NCI-H1417 treated with DMSO at 0.1 percent for 48 hours (cell line): ENCODE measurements at places on chromosomes 2 and 18.

GRCh38 chr2:159073256-159073655 is 104.8 kb downstream of the TANC1 start:
- no peak for DNase-seq

- DNase-seq, result no peak
Observed at GRCh38 chr2:204550751-204551511, 5.7 kb downstream of the PARD3B start.

DNA sequence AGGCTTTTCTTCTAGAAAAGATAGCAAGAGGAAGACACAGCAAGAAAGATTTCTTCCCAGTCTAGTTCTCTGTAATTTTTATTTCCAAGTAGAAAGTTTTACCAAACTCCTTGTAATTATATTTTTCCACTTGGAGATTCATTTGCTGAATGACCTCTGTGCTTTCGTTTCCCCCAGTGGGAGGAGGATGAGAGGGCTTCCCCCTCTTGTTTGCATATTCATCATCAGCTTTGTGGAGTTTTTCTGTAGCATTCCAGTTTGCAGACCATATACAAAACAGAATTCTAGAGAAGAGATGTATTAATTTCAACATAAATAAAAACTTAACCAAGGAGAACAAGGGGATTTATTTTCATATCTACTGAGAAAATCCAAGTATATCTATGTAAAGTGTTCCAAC is 51.3 kb downstream of the RMDN2 start:
- no peak for DNase-seq

DNA sequence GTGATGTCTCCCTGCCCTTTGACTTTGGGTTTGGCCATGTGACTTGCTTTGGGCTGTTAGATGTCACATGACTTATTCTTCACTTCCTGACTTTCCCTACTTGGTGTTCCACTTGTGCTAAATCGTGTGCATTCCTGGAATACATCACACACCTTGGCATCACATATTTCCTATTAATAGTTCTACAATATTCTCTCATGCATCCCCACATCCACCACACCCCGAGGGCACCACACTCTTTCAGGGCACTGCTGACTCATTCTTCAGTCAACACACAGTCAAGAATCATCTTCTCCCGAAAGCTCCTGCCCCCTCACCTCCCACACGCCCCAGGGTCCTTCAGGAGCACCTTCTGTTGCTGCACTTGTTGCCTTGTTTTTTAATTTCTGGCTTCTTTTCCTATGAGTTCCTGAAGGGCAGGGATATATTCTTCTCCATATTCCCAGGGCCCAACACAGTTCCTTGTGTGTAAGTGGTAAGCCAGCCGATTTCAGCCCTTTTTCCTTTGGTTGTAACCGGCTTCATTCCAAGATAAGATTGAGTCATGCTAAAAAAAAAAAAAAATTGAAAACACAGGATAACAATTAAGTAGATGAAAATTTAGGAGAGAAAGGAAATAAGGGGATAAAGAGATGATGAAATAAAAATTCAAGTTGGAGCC is 341.4 kb downstream of the SLC4A3 start:
- DNase-seq, result no peak

GRCh38 chr2:45382744-45383143 is 228.3 kb downstream of the SRBD1 start:
- no peak for DNase-seq

- no peak for DNase-seq
Observed at GRCh38 chr18:45203677-45204076, 411.6 kb upstream of the SLC14A2 start.

GRCh38 chr2:20330192-20330591 is 20.5 kb downstream of the PUM2 start:
- DNase-seq, result no peak
